Choroid plexus epithelial cell (primary cell): ENCODE measurements at places on chromosomes 5 and 9.

GRCh38 chr9:136426787-136427186, 12.9 kb downstream of the INPP5E start:
- DNase-seq, result no peak

- DNase-seq, result no peak
These were observed 60.2 kb downstream of the NRG2 start for GRCh38 chr5:139982975-139983240.

DNA sequence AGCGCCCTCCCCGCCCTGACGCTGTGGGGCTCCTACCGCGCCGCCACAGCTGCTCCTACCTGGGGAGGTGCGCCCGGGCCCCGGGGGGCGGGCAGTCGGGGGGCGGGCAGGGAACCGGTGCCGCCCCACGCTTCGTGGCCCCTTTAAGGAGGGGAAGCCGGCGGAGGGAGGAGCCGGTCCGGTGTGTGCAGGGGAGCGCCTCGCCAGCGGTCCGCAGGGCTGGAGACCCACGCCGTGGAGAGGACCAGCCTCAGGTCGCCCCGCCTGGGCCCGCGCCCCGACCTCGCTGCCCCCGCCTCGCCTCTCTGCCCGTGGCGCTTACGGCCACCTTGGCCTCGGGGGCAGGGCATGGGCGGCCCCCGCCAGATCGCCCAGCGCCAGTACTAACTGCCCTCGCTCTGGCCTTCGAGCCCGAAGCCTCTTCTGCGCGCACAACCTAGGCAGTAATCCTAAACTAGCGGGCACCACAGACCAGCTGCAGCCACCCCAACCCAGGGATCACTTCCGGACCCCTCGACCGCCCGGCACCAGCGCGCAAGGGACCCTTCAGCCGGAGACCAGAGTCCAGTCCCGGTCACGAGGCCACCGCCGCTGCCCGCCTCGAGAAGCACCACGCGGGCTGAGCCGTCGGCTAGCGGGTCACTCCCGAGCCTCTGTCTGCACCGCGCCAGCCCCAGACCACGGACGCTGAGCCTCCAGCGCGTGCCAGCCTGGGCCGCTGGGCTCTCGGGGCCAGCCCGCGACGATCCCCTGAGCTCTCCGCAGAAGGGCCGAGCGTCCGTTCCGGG, at the start of gene FOXE1:
FOXE1 (plus strand) TSS at position 171 of the 788 bp plus-strand sequence. CDS start 689 bp downstream, outside the sequence.
- no peak for DNase-seq

DNA sequence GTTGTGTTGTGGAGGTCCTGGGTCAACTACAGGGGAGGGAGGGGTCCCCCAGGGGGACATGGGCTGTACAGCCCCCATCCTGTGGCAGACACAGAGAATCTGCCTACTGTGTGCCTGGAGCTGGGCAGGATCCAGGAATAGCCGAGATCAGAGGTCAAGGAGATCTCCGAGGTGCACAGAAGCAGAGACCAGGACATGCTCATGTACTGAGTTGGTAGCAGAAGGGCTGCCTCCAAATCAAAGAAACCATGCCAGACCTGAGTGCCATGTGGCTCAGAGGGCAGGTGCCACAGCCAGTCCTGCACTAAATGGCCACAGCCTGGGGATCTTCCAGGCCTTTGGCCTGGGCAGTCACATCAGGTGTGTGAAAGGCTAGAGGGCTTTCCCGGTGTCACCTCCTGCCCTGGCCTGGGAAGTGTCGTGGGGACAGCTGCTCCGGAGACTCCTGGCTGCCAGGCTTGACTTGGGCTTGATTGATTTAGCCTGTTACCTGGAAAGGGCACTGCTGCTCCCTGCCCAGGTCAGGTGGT, 27.8 kb downstream of the GSN start:
- DNase-seq, result no peak

DNA sequence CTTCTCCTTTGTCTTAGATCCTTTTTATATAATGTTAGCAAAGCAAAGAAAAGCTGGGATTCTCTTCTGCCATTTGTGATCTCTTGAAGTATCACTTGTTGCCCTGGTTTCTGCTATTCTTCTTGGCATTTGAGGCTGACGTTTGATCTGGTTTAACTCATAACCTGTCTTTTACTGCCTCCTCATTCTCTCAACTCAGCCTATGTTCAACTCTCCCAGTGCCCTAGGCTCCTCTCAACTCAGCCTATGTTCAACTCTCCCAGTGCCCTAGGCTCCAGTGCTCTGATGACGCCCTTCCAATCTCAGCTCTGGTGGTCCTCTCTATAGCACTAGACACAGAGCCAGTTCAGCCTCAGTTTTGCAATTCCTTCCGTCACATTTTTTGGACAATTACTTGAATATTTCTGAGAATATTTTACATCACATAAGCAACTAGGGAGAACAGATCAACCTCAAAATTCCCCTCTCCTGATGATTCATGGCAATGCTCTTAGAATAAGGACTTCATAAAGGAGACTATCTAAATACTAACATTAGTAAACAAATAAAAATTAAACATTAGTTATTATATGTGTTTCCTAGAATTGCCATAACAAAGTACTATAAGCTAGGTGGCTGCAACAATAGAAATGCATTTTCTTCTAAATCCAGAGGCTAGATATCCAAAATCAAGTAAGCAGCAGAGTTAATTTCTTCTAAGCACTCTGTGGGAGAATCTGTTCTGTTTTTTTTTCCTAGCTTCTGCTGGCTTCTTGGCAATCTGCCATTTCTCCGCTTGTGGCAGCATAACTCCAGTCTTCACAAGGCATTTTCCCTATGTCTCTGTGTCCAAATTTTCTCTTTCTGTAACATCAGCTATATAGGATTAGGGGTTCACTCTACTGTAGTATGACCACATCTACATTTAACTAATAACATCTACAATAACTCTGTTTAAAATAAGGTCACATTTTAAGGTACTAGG, 662.1 kb upstream of the FTMT start:
- peak; percentile 86 for DNase-seq

DNA sequence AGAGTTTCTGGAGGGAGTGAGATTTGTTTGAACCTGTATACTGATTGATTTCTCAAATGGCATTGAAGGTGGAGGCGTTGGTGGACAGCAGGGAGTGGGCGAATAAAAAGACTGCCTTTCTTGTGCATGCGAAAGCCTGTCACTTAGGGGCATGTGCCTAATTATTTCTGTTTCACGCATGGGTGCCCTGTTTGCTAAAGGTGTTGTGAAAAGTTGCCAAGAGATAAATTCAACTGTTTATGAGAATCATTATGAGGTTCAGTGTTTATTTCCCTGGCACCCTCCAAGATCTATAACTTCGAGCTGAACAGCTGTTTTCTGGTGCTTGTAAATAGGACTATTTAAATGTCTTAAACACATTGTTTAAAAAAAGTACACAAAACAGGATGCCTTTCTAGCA, 67.4 kb upstream of the DMRTA1 start:
- no peak for DNase-seq

- DNase-seq, result no peak
These were observed 29.0 kb downstream of the PAEP start for GRCh38 chr9:135590486-135591079.

GRCh38 chr5:32274548-32275395, 38.0 kb downstream of the MTMR12 start:
- DNase-seq, result peak; percentile 76

- no peak for DNase-seq
These were observed 91.8 kb upstream of the IFNK start for GRCh38 chr9:27432308-27432707.

- DNase-seq, result peak; percentile 38
These were observed 141.7 kb downstream of the SYK start for GRCh38 chr9:90943341-90943740.

DNA sequence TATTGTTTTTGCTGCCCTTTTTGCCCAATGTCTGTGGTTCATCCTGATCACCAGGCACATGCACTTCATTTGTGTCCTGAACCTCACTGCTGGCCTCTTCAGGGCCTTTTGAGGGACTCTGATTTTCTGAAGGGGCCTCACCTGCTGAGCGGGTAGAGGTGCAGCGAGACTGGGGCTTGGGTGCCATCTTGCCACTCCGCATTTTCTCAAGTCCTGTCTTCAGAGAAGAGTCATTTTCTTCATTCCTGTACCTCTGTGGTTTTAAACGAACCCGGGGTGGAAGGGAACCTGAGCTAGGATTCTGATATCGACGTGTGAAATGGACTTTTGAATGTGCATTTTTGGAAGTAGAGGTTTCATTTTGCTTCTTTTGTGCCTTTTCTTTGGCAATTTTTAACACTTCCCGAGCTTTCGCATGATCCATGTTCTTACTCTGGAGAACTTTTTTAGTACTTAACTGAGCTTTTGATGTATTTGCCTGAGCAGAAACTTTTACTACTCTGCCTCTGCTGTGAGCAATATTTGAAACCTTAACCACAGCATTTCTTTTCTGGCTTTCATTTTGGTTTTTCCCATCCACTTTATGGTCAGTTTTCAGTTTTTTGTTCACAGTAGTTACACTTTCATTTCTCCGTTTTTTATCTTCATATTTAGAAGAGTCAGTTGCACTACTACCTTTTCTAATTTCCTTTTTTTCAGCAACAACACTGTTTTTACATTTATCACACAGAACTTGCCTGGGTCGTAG, 26.1 kb downstream of the PWWP2A start:
- no peak for DNase-seq

DNA sequence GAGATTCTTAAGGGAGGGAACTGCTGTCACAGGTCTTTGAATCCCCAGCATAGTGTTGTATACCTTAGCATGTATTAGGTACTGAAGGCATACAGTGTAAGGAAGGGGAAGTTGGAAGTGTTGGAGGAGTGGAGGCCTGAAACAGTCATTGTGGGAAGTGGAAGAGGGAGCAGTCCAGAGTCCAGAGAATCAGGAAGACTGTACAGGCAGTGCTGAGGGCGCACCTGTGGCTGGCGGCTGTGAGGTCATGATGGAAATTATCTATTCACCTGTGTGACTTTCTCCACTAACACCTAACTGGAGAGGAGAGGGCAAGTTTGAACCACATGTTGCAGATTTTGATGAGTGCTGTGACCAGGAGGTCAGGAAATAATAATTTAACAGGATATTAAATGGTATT, 119.7 kb upstream of the NIPBL start:
- DNase-seq, result no peak
